ENCODE measurements at places on chromosomes 5 and 9.
A peak's percentile ranks its signal among the peaks of the same experiment; 100 is the strongest.

DNA sequence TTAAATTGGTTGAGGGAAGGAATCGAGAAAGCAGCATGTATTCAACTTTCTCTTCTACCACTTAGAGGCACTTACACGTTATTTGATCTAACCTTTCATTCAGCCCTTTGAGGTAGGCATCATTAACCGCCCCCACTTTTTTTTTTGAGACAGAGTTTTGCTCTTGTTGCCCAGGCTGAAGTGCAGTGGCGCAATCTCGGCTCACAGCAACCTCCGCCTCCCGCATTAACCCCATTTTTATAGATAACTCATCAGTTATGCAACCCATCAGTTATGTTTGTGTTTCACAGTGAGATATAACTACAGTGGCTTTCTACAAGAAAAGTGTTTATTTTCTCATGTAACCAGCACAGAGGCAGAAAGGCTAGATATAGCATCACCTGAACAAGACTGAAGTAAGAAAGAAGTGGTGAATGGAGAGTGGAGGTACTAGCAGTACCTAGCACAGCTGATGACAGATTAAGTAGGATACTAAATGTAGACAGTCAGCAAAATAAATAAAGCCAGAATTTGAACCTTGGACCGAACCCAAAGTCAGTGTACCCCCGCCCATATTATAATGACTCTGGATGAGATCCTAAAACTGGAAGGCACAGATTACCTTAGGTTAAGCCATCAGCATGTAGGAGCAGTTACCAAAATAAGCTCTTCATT lies 91.2 kb downstream of the PJA2 start:
- no peak for DNase-seq

- DNase-seq, result no peak
Measured at GRCh38 chr9:36748322-36748899, 175.7 kb downstream of the MELK start.

DNA sequence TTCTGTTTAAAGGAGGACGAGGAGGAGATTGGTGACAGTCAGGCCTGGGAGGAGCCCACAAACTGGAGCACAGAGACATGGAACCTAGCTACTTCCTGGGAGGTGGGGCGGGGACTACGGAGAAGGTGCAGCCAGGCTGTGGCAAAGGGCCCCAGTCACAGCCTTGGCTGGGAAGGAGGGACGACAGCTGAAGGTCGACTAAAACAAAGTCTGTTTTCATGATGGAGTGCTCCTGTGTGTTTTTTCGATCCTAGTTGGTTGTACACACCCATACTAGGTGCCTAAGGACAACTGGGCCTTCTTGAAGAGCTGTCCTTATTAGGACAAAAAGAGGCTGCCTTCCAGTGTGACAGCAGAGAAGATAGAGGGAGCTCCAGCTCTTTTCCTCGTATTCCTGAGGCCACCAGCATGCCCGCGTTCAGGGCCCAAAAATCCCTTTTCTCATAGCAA lies 2.9 kb downstream of the CCDC107 start:
- DNase-seq, result no peak

DNA sequence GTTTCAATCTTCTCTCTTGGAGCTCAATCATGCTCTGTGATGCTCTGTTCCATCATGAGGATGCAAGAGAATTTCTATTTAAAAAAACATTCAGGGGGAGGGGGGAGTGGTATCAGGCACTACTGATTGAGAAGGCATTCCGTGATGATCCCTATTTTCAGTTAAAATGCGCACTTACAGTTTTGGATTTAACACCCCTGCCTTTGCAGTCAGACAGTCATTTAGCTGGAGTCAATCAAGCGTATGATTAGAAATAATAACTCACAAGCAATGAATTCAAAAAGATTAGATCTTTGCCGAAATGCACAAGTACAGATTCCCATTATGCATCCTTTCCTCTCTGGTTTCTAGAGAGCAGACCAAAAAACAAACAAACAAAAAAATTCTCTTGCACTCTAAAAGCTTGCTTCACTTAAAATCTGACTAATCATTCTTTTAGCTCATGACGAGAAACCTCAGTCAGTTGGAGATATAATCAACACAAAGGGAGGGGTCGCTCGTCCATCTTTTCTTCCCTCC lies 55.4 kb downstream of the EFNA5 start:
- DNase-seq, result no peak

GRCh38 chr5:10712574-10713366 lies 48.3 kb downstream of the DAP start:
- no peak for DNase-seq

GRCh38 chr5:69492391-69492922 lies at the start of gene OCLN:
Gene OCLN (plus strand): TSS chr5:69492790. CDS start chr5:69504245, 11,455 bp downstream.
- no peak for DNase-seq

GRCh38 chr9:27195191-27195590 lies 86.2 kb downstream of the TEK start:
- DNase-seq, result no peak

DNA sequence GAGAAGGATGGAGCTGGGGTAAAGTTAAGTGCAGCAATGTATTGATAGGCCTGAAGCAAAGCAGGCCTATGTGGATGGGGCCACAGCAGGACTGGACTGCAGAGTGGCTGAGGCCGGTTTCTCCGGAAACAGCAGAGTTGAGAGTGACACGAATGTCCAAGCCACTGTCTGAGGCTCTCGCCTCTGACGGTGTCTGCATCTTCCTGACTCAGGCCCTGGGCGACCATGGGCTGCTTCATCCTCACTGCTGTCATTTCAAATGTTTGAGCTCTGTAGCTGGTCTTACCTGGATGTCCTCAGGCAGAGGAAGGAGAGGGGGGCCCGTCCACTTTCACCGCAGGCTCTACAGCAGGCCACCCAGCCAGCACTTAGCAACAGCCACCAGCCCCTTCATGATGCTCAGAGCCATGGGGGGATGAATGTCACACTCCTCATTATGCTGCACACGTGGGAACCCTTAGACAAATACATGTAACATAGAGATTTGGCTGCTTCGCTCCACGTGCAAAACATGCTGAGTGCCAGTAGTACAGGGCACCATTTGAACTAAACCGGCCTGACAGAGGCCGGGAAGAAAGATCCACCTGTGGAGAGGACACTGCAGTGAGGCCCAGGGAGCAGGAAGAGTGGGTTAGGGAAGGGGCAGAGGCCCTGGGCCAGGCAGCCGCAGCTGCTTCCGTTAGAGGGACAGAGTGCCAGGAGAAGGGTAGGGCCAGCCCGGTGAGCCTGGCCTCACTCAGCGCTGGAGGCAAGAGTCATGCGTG lies 31.7 kb upstream of the NXNL2 start:
- DNase-seq, result no peak

GRCh38 chr9:74942801-74943200 lies 9.9 kb downstream of the C9orf40 start:
- no peak for DNase-seq

- no peak for DNase-seq
Measured at GRCh38 chr9:134680393-134681060, 38.9 kb downstream of the COL5A1 start.

- DNase-seq, result no peak
Measured at GRCh38 chr5:100249211-100249883, 285.8 kb upstream of the FAM174A start.

DNA sequence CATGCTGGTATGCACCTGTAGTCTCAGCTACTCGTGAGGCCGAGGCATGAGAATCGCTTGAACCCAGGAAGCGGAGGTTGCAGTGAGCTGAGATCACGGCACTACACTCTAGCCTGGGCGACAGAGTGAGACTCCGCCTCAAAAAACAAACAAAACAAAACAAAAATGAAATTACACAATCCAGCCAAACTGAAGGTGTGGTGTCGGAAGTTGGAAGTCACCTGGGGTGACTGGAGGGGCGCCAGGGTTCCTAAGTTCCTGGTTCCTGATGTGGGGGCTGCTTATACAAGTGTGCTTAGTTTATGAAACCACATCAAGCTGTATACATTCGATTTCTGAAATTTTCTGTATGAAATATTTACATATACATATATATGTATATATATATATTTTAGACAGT lies 3.7 kb upstream of the DOLPP1 start:
- no peak for DNase-seq

GRCh38 chr5:93454896-93455295 lies 126.1 kb downstream of the NR2F1-AS1 start:
- DNase-seq, result no peak

- DNase-seq, result no peak
Measured at GRCh38 chr5:67063791-67064190, 132.8 kb downstream of the CD180 start.

- DNase-seq, result no peak
Measured at GRCh38 chr5:8720506-8720905, 825.4 kb downstream of the SEMA5A start.

GRCh38 chr5:32776200-32776599 lies 65.1 kb downstream of the NPR3 start:
- no peak for DNase-seq

DNA sequence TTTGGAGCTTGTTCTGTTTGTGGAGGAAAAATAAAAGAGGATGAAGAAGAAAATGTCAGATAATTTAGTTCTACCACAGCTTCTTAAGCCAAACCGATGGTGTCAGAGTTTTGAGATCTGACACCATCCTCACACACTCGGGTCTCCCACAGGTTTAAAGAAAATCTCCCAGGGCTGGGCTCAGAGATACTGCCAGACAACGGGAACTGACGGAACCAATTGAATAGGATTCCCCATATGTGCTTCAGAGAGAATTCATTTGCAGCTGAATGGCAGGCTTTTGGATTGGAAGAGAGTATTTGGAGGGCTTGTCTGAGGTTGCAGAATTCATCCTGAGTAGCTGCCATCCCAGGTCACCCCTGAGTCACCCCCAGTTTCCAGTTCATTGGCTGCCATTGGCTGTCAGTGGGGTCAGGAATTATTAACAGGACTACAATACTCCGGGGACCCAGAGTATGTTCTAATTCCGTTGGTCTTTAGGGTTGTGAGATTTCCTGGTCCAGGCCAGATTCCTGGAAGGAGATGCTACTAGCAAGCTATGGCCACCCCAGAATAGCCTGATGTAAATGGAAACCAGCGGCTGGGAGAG lies 131.3 kb downstream of the PDZD2 start:
- no peak for DNase-seq

GRCh38 chr5:33306758-33307157 lies 134.0 kb upstream of the TARS1 start:
- DNase-seq, result no peak

GRCh38 chr9:130204959-130205358 lies 32.8 kb downstream of the NCS1 start:
- DNase-seq, result no peak

- no peak for DNase-seq
Measured at GRCh38 chr9:109496218-109496617, 1.9 kb downstream of the PTPN3 start.

DNA sequence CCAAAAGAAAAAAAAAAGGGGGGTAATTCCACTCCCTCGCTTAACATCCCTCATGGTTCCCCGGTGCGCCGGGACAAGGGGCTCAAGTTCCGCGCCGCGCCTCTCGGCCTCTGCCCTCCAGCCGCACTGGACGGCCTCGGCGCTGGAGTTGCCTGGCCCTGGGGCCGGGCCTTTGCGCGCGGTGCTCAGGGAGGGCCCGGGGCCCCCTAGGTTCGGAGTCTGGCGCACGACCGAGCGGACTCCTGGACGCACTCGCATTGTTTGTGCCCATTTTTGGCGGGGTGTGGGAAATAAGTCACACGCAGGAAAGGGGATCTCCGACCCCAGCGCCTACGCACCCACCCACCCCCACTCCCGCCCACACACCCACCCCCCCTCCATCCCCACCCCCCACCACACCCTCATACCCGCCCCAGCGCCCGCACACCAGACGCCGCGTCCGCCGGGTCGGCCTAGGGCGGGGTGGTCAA lies 381 bp downstream of the MED22 start:
- DNase-seq, result no peak

GRCh38 chr5:100595812-100596173 lies 60.6 kb downstream of the FAM174A start:
- DNase-seq, result no peak

DNA sequence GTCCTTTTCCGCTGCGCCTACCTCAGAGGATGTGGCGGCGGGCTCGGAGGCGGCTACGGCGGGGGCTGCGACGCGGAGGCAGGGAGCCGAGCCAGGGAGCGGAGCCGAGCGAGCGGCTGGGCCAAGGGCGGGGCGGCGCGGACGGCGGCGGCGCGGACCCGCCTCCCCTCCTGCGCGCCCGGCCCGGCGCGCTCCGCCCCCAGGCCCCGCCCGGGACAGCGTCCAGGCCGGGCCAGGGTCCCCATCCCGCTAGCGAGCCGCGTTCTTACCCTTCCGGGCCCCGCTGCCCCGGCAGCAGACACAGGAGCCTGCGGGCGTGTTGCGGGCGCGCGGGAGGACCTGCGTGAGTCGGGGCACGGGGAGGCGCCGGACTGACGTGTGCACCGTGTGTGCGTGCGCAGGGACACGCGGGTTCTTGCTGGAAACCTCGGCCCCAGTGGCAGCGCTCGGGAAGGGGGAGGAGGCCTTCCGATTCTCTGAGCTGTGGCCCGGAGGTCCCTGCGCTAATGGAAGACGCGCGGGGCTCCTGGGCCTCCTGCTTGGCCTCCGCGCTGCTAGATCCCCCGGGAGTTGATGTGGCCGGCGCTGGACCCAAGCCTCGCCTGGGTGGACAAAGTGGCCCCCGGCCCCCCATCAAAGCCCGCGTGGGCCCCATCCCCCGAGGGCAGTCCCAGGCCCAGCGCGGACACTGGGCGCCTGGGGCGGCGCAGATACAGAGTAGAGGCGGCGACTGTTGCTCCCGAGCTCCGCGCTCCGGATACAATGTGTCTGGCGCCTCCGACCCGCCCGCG lies at the start of gene VDAC1:
Gene VDAC1, minus strand, starts transcription at position 350 of the 791 bp plus-strand sequence. CDS start 11,963 bp downstream, outside the sequence.
- DNase-seq, result peak; percentile 70

GRCh38 chr5:56517011-56517416 lies 283.9 kb upstream of the ANKRD55 start:
- peak; percentile 24 for DNase-seq

DNA sequence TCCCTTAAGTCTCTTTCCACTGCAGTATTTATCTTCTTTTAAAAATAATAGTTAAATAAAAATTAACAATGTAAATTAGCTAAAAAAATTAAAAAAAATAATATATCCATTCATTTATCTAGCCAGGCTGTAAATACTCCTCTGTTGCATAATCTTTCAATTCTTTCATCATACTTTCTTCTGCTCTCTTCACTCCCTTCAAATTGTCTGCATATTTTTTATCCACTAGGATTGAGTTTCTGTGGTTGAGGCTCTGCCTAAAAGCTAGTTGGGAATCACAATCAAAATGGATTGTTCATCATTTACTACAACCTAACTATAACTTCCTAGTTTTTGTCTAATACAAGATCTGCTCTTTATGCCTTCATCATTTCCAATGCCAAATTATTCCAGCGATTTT lies 182.2 kb downstream of the PDE4D start:
- DNase-seq, result no peak

GRCh38 chr5:160097991-160098390 lies 21.3 kb downstream of the PWWP2A start:
- DNase-seq, result no peak

- no peak for DNase-seq
Measured at GRCh38 chr5:53298841-53299240, 181.6 kb upstream of the FST start.
